Left lung (tissue), 14 donors: ENCODE measurements at places on chromosomes 1 and 21. TPM values are rescaled to one million over a fixed set of nuclear protein-coding genes. Genes with fewer than 3 reads are reported as not detected.
A peak's percentile ranks its signal among the peaks of the same experiment; 100 is the strongest.

The TNFRSF8 gene
- total RNA-seq, result 0.99 TPM

The DENND2C gene
- total RNA-seq, result 4.7 TPM

The MCOLN2 gene
- total RNA-seq, result 5.9 TPM

The ST6GALNAC3 gene
- total RNA-seq, result 3.4 TPM

DNA sequence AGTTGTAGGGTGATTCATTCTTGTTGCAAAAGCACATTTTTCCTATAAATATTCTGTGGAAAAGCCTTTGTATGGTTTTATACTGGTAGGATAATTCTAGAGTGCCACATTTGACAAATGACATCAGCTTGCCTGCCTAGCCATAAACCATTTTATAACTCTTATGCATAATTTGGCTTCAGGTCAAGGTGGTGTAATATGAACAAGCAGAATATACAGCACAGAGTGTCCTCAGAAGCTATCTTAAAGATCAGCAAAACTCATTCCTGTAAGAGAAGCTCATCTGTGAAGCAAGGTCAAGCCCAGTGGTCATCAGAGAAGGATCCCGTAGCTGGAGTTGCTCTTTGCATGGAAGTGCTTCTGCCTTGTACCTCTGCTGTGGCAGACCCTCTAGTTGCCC lies 24.0 kb upstream of the C1orf21 start:
- no peak for DNase-seq

GRCh38 chr1:246629030-246629429 lies 62.8 kb downstream of the CNST start:
- DNase-seq, result no peak

DNA sequence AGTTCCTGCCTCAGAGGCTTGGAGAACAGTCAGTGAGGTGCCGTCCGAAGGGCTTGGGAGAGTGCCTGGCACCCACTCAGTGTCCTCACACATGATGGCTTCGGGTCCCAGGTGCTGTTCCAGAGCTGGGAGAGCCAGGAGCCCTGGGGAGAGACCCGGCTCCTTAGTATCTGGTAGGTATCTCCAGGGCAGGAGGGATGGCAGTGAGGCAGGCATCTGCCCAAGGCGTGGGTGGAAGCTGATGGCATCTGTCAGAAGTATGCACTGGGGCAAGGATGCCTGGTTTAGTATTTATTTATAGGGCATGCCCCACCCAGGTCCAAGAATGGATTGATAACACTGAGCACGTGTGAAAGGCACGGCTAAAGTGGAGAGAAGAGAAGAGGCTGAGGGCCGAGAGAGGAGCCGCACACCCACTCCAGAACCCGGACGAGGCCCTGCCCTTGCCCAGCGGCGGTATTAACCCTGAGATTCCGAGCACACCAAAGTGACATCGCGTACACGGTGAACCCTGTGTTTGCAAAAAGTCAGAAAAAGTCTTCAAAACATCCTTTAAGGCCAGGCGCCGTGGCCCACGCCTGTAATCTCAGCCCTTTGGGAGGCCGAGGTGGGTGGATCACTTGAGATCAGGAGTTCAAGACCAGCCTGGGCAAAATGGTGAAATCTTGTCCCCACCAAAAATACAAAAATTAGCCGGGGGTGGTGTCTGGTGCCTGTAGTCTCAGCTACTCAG lies 2.4 kb downstream of the TP73 start:
- no peak for DNase-seq

- no peak for DNase-seq
These were observed 52.7 kb downstream of the TRIM33 start for GRCh38 chr1:114458237-114458777.

- no peak for DNase-seq
These were observed 27.0 kb upstream of the USH2A start for GRCh38 chr1:216450227-216450626.

- DNase-seq, result peak; percentile 46
These were observed 34.0 kb downstream of the MAP3K7CL start for GRCh38 chr21:29164323-29164942.

GRCh38 chr1:65059930-65060538 lies 88.0 kb upstream of the AK4 start:
- no peak for DNase-seq

DNA sequence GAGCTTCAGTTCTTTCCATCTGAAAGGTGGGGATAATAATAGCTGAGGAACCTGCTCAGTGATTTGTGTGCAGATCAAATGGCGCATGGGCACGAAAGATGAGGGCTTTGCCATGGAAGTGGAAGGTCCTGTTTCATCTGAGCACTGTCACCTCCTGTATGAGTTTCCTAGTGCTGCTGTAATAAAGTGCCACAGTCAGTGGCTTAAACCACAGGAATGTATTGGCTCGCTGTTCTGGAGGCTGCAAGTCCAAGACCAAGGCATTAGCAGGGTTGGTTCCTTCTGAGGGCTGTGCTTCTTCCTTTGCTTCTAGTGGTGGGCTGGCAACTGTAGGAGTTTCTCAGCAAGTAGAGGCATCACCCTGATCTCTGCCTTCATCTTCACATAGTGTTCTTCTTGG lies 51.1 kb upstream of the RBM15 start:
- no peak for DNase-seq

DNA sequence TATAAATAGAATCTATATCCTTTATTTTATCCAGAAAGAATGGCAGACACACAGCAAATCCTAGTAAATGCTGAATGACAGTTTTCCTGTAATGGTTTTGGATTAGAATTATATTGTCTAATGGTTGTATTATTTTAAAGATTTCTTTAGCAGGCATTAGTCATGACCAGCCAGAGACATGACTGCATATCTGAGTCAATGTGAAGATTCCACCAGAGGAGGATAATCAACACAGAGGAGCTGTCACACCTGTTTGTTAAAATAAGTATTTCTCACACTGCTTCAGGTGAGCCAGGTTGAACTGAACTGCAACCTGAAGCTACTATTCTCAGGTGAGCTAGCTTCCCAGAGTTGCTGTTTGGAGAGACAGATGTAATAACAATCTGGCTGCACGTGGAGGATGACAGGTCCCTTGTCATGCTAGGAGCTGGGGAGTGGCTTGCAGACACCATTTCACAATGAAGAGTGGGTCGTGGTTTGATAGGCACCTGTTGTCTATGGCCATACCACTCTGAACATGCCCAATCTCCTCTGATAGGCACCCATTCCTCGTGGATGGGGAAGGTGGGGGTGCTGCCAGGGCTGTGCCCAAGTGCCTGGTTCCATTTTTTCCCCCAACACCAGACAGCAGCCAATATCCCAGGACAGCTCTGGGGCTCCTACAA lies 94.3 kb downstream of the KCNJ6 start:
- no peak for DNase-seq

GRCh38 chr1:183636783-183637182 lies 1.2 kb upstream of the ARPC5 start:
- DNase-seq, result no peak

- no peak for DNase-seq
These were observed 13.8 kb downstream of the LMNA start for GRCh38 chr1:156128308-156128653.

DNA sequence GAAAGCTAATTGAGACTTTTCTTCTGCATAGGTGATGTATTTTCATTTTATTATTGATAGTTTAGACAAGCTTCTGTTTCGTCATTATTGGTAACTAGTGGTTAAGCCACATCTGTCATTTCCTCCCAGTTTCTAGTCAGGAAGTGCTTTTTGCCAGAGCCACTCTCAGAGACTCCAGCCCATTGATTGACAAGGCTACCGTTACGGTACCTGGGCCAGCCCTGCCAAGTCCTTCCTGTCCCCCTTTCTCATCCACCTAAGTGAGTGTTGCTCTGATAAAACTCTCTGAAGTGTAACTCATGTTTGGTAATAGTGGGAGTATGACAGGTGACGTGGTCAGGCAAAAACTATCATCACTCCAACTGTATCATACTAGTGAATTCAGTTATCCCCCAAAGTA lies 29.6 kb upstream of the AGL start:
- no peak for DNase-seq

- DNase-seq, result no peak
These were observed 14.4 kb upstream of the FCRL5 start for GRCh38 chr1:157566484-157567300.
